ENCODE measurements at places on chromosomes 5 and 9.
A peak's percentile ranks its signal among the peaks of the same experiment; 100 is the strongest.

GRCh38 chr5:36242534-36243485 is 1.1 kb upstream of the NADK2 start:
- DNase-seq = peak; percentile 36

GRCh38 chr9:30522061-30522460 is 1862.4 kb upstream of the ACO1 start:
- no peak for DNase-seq

GRCh38 chr9:110399983-110400382 is 62.3 kb upstream of the TXNDC8 start:
- no peak for DNase-seq

DNA sequence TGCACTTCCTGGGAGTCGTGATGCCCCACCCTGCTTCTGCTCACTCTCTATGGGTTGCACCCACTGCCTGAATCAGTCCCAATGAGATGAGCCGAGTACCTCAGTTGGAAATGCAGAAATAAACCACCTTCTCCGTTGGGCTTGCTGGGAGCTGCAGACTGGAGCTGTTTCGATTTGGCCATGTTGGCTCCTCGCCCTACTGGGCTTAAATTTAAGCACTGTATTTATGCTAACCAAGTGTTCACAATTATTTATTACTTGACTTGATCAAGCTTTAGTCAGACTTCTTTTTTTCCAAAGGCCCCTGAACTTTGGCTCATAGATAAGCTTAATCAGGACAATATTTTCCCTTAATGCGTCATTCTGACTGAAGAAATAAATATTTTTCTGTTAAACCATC is 1072.4 kb upstream of the CDH9 start:
- DNase-seq = no peak

Measured in brain (organoid and tissue), 16 donors.